Right atrium auricular region (tissue), 2 donors: ENCODE measurements at places on chromosomes 5 and 9. TPM values are rescaled to one million over a fixed set of nuclear protein-coding genes. Genes with fewer than 3 reads are reported as not detected.
A peak's percentile ranks its signal among the peaks of the same experiment; 100 is the strongest.

GRCh38 chr5:28766565-28767158 lies 1728.3 kb upstream of the CDH9 start:
- H3K27ac ChIP-seq, result no peak overlapping the region
- H3K4me3 ChIP-seq, result no peak overlapping the region
- H3K27me3 ChIP-seq, result no peaks in the 10 kb centered on the region
- no peaks in the 10 kb centered on the region for H3K36me3 ChIP-seq
- DNase-seq, result no peak
- no peaks in the 10 kb centered on the region for H3K4me1 ChIP-seq

DNA sequence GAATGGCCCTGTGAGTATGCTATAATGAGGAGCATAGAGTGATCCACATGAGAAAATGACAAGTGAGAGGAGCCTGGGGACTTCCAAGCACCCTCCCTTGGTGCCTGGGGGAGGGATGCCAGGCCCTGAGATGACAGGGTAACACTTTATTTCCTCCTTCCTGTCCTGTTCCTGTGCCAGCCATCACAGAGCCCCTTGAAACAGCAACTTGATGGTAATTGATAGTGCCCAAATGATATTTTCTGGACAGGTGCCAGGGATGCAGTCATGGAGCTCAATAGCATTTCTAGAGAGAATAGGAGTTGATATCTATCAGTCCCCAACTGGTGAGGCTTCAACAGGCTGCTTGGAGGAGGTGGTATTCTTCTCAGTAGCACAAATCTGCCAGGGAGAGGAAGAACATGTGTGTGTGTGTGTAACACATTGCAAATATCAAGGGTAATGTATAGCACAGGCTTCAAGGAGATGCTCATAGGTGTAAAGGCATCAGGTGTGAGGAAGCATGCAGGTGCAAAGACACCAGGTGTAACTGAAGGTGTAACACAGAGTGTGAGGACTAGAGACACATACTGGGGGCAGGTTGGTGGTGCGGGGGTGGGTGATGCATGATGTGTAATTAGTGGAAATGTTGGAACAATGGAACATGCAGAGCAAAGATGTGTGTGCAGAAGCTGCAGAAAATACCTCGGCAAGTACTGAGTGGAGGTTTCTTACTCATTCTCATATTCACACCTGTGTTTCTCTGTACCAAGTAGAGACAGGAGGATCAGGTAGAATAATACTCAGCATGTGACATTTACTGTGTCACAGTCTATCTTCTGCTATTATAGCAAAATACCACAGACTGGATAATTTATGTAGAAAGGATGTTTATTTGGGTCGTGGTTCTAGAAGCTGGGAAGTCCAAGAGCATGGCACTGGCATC lies 18.1 kb upstream of the WWC1 start:
- H3K36me3 ChIP-seq, result no peaks in the 10 kb centered on the region
- peaks cover 15% of the 10 kb centered on the region for H3K4me1 ChIP-seq
- no peak for DNase-seq
- H3K4me3 ChIP-seq, result no peak overlapping the region
- no peaks in the 10 kb centered on the region for H3K27me3 ChIP-seq
- no peak overlapping the region for H3K27ac ChIP-seq

GRCh38 chr9:107158321-107158720 lies 124.8 kb upstream of the RAD23B start:
- H3K27me3 ChIP-seq, result no peaks in the 10 kb centered on the region
- H3K27ac ChIP-seq, result no peak overlapping the region
- H3K4me3 ChIP-seq, result no peak overlapping the region

DNA sequence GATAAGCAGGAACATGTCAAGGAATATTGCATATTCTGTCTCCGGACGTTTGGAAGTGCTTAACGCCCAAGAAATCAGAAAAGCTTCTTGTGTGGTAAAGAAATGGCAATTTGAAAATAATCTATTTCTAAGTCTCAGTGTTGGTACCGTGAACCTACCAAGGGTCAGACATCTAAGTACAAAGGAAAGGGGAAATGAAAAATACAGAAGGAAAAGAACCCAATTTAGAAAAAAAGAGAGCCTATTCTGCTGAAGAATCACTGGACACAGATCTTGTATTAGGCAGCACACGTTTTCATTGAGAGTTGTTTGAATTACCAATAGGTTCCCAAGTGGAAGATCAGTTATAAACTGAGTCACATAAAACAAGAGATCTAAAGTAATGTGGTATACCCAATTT lies 46.9 kb upstream of the CEP78 start:
- no peaks in the 10 kb centered on the region for H3K27me3 ChIP-seq
- DNase-seq, result no peak
- no peak overlapping the region for H3K4me3 ChIP-seq
- H3K27ac ChIP-seq, result no peak overlapping the region
- H3K36me3 ChIP-seq, result no peaks in the 10 kb centered on the region
- no peaks in the 10 kb centered on the region for H3K4me1 ChIP-seq

DNA sequence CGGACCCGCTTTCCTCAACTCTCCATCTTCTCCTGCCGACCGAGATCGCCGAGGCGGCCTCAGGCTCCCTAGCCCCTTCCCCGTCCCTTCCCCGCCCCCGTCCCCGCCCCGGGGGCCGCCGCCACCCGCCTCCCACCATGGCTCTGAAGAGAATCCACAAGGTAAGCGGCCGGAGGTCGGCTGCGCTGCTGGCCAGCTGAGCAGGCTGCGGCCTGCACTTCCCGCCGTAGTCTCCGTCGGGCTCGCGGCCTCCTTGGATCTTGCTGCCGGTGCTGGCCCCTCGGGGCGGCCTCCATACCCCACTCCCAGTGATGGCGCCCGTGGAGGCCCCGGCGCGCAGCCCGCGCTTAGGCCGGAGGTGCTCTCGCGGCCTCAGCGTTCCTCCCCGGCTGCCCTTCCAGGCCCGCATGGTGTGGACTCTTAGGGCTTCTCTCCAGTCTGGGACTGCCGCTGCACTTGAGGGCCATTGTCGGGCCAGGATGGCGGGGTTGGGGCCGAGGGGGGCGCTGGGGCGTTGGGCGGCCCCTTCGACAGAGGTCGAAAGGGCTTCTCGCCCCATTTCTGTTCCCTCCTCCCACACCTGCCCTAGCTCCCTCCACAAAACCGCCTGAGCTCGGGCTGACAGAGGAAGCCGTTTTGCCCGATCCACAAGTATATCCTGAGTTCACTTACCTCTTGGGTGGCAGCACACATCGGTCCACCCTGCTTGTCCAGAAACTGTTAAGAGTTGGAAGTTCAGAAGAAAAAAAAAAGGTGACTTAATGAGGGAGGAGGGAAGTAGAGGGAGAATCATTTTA lies 714 bp downstream of the UBE2D2 start:
- H3K27me3 ChIP-seq, result no peaks in the 10 kb centered on the region
- H3K27ac ChIP-seq, result peak overlapping the region; percentile 99
- H3K4me1 ChIP-seq, result no peaks in the 10 kb centered on the region

GRCh38 chr5:154761046-154761736 lies 6.0 kb downstream of the LARP1 start:
- no peaks in the 10 kb centered on the region for H3K27me3 ChIP-seq
- H3K4me1 ChIP-seq, result peaks cover 2% of the 10 kb centered on the region
- DNase-seq, result no peak
- H3K27ac ChIP-seq, result no peak overlapping the region

ADCY2 gene
- 3.3 TPM for total RNA-seq

SLC6A18 gene
- not detected for total RNA-seq

GABRA6 gene
- total RNA-seq, result not detected

ZNF483 gene
- 5.5 TPM for total RNA-seq

SPATA31D4 gene
- total RNA-seq, result not detected

S1PR3 gene
- total RNA-seq, result 34.7 TPM
